ENCODE measurements at places on chromosomes 16 and 17. TPM values are rescaled to one million over a fixed set of nuclear protein-coding genes. Genes with fewer than 3 reads are reported as not detected.

RAB26 gene
- total RNA-seq, result 4.2 TPM

BCO1 gene
- total RNA-seq, result 1.2 TPM

P3H4 gene
- 39.6 TPM for total RNA-seq

TGFB1I1 gene
- total RNA-seq, result 57.8 TPM

EVI2A gene
- not detected for total RNA-seq

FASN gene
- 144 TPM for total RNA-seq

EPX gene
- not detected for total RNA-seq

TCAP gene
- 1.1 TPM for total RNA-seq
